ENCODE measurements at places on chromosomes 4 and X.

DNA sequence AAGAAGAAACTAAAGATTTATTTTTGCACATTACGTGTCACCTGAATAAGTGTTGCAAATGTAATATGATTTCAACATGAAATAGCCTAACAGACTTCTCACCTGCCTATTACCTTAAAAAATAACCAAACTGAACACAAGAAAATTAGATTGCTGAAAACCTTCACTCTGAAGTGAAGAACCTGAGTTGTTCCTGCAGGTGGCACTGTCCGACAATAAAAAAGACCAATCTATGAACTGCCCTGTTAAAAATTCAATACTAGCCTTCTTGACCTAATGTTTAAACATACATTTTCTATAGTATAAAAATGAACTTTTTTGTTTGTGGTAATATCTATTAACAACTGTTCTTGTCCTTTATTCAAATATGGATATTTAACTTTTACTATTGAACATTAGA is 69.2 kb upstream of the PNPLA4 start:
- no peak for DNase-seq

- no peak for DNase-seq
Measured at GRCh38 chr4:9812501-9813340, 31.3 kb downstream of the DRD5 start.

DNA sequence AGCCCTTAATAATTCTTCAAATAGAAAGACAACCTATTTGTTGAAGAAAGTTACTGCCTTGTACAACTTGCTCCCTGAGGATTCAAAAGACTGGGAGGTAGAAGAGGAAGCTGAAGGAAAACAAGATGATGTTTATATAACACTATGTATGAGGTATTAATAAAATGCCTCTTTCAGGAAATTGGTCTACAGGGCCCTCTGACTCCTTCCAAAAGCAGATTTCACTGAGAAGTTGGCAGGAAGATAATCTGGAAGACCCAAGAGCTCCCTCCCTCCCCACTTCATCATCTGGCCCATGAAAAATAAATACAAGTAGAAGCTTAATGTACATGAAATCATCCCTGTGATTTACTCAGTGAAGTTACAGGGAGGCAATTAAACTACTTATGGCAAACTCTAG is 107.5 kb upstream of the MAGEC2 start:
- DNase-seq, result no peak

- no peak for DNase-seq
Measured at GRCh38 chr4:123675567-123675966, 279.0 kb downstream of the SPRY1 start.

DNA sequence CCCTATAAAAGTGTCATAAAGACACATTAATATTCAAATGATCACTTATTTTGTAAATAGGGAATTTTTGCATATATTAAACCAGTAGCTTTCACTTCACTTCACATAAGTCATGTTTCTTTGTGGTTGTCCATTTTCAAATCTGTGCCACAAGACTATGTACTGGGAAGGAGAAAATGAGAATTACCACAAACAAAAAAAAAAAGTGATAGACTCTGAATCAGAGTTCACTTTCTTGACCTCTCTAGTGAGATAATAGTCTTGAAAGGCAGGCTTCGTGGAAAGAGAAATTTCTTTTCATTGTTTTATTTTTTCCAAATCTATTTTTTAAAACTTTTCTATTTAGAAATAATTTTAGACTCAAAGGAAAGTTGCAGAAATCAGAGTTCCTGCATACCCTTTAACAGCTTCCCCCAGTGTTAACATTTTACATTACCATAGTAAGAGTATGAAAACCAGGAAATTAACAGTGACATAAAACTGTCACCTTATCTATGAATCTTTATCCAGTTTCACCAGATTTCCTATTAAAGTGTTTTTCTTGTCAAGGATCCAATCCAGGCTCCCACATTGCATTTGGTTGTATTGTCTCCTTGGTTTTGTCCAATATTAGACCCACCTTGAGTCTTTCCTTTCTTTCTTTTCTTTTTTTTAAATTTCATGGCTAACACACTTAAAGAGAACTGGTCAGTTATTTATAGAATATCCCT is 215.4 kb upstream of the PGRMC2 start:
- no peak for DNase-seq

DNA sequence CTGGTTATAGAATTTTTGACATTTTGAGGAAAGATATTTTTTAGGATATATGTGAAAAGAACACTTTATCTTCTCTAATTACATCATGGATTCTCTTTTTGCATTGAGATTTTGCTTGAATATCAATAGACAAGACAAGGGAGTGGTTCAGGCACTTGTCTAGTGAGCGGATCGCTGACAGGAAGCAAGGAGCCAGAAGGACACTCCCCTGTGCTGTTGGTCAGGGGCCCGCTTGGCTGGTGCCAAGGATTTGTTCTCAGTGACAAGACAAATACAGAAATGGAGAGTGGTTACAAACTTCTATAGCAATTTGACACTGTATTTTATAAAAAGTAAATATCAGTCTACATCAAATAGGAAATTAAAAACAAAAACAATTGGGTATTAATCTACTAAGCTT is 60.0 kb downstream of the SLC9B1 start:
- DNase-seq, result no peak

DNA sequence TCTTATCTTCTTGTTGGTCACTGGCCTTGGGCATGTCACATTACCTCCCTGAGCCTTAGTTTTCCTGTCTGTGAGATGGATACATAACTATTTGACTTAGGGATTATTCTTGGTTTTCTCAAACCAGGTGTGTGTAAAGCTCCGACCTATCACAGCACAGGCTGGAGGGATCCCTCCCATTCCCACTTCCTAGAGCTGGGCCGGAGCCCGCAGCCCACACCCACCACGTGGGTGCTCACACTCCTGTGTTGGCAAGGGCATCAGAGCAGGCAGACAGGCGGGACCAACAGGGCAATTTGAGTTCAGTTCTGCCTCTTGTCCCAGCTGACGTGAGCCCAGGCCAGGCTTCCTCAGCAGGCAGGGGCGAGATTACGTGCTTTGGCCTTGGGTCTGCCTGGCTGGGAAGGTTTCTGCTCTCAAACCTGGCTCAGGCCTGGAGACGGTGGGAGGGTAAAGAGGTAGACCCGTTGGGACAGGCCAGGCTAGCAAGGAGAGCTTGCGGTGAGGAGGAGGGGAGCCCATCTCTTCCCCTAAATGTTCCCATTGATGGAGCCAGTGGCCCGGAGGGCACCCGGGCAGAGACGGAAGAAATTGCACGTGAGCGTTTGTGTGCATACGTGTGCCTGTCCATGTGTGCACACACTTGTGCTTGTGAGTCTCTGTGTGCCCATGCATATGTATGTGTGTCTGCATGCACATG is 734 bp upstream of the SH3TC1 start:
- no peak for DNase-seq

GRCh38 chr4:105651884-105652283 is 56.6 kb downstream of the INTS12 start:
- DNase-seq, result no peak

- DNase-seq, result no peak
Measured at GRCh38 chr4:10461850-10462400, 4.7 kb upstream of the ZNF518B start.

- no peak for DNase-seq
Measured at GRCh38 chr4:68076194-68076593, 53.5 kb downstream of the TMPRSS11F start.

- no peak for DNase-seq
Measured at GRCh38 chrX:110162867-110163266, 155.0 kb downstream of the AMMECR1 start.
